H54 (cell line): ENCODE measurements at places on chromosomes 12 and 14.

GRCh38 chr12:98465950-98466602, 49.3 kb upstream of the TMPO start:
- no peak for DNase-seq

GRCh38 chr14:24121210-24121609, 6.5 kb upstream of the NRL start:
- no peak for DNase-seq

DNA sequence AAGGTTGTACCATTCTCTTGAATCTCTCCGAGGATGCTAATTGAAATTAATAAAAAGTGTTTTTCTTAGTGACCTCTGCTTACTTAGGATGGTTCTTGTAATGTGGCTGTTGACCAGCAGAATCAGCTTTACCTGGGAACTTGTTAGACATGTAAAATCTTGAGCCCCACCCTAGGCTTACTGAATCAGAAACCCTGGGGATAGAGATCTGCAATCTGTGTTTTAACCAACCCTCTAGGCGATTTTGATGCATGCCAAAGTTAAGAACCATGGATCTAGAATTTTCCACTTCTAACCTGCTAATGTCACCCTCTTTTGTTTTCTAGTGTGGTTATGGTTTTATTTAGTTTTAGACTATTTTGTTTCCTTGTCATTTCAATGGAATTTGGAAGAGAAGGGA, 6.5 kb downstream of the NUBPL start:
- DNase-seq = no peak

DNA sequence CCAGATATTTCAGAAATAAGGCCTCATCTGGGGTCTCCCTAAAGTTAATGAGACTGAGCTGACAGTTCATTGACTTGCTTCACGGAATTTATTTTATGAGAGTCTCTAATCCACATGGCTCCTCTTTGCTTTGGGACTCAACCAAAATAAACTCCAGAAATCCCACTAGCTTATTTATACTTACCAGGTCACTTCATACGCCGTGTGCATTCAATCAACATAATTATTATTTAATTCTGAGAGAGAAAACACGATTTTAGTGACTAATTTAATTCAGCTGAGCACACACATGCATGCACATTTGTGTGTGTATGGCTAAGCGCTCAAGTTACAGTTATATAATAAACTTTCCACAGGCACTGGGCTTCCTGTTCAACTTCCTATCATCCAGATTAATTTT, 333.4 kb upstream of the CCDC196 start:
- DNase-seq = no peak

DNA sequence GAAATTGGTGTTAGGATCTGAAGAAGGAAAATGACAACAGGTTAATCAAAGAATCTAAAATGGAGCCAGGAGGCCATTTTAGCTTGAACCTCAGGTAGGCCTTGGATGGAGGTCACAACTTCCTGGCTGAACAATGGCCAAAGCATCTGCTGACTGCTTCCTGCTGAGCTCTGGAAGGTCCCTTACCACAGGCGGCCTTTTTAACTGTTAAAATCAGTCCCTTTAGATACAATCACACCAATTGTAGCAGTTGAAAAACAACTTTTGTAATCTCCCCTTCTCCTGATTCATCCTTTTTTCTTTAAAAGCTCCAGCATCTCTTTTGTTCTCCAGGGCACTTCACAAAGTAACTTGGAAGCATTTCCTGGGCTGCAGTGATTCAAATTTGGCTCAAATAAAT, 388.8 kb downstream of the PDZRN4 start:
- DNase-seq = no peak

DNA sequence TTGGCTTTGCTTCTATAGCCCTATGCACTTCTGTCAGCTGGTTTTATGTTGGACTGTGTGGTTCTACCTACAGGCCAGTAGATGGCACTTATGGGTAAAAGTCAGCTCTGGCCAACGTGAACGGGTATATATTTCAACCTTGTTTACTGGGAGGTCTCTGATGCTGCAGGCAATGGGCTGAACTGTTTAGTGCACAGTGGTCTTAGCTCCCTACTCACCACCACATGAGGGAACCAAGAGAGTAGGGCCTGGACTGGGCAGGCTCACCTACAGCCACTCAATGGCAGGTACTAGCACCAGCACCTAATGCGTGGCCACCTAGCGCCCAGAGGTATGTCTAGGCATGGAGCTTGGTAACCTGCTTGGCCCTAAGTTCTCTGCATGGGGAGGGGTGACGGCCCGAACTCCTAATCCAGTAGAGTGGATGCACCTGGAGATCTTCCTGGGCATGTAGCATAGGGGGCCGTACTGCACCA, 481.8 kb downstream of the TMEM117 start:
- no peak for DNase-seq

- DNase-seq = no peak
Observed at GRCh38 chr12:70094467-70094866, 148.8 kb upstream of the CNOT2 start.
